ENCODE measurements at places on chromosomes 1 and 21.

DNA sequence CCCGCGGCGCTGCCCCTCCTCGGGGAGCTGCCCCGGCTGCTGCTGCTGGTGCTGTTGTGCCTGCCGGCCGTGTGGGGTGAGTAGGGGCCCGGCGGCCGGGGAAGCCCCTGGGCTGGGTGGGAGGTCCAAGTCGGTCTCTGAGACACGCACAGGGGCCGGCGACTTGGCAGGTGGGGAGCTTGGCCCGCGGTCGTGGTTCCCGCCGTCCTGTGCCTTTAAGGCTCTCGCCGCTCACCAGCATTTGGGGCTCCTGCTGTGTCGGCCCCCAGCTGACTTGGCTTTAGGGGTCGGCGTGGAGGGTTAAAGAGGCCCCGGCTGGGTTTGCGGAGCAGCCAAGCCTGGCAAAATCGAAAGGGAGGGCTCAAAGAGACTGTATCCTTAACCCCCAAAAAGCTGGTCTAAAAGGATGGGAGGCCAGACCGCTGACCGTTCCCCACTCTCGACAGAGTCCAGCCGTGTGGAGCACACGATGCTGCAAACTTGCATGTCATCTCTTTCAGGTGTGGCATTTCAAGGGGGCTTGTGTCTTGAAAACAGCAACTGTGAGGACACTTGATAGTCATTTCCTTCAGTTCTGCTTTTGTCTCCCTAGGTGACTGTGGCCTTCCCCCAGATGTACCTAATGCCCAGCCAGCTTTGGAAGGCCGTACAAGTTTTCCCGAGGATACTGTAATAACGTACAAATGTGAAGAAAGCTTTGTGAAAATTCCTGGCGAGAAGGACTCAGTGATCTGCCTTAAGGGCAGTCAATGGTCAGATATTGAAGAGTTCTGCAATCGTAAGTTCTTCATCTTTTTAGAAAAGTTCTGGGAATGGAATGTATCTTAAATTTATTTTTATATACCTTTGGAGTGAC, 540 bp downstream of the CD55 start:
- no peak for DNase-seq

DNA sequence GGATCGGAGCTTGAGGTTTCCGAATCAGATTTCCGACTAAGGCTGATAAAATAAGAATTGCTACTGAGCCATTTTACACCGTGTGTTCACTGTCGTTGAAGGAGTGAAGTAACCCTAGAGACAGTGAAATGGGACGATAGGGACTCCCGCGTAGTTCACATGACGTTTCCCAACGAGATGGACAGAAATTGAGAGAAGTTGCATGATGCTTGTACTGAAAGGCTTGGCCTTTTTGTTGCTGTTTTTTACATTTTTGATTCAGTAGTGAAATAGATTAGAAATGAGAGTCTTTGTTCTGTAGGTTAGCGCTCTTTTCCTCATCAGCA, 1.2 kb downstream of the KHDRBS1 start:
- no peak for DNase-seq

GRCh38 chr1:225454733-225455132, 26.9 kb upstream of the LBR start:
- DNase-seq = peak; percentile 62

- peak; percentile 25 for DNase-seq
Measured at GRCh38 chr1:20185834-20186782, at the start of the genes PLA2G2C and UBXN10. Gene PLA2G2C (minus strand): TSS chr1:20186518. CDS start chr1:20177363, 9,155 bp downstream. Gene UBXN10 (plus strand): TSS chr1:20186096. CDS start chr1:20190562, 4,466 bp downstream.

GRCh38 chr1:218488986-218489385, 143.8 kb downstream of the TGFB2 start:
- DNase-seq = no peak
